HFF-Myc (cell line): ENCODE measurements at places on chromosomes 4 and X.

DNA sequence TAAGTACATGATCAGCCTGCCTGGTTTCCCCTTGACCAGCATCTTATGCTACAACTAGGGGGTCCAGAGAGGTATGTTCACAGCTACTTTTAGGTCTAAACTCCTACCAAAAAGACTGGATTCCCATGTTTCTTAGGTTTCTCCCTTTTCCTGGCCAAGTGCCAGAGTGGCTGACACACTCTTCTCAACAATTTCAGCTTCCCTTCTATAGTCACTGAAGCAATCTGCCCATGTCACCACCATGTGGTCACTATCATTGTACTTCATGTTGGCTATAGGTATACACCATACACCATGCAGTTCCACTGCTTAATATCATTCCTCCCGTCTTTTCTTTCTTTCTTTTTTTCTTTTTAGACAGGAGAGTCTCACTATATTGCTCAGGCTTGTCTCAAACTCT lies 66.9 kb downstream of the KLHL13 start:
- DNase-seq, result no peak

- no peak for DNase-seq
Measured at GRCh38 chrX:152177052-152177451, 38.7 kb upstream of the MAGEA10 start.

DNA sequence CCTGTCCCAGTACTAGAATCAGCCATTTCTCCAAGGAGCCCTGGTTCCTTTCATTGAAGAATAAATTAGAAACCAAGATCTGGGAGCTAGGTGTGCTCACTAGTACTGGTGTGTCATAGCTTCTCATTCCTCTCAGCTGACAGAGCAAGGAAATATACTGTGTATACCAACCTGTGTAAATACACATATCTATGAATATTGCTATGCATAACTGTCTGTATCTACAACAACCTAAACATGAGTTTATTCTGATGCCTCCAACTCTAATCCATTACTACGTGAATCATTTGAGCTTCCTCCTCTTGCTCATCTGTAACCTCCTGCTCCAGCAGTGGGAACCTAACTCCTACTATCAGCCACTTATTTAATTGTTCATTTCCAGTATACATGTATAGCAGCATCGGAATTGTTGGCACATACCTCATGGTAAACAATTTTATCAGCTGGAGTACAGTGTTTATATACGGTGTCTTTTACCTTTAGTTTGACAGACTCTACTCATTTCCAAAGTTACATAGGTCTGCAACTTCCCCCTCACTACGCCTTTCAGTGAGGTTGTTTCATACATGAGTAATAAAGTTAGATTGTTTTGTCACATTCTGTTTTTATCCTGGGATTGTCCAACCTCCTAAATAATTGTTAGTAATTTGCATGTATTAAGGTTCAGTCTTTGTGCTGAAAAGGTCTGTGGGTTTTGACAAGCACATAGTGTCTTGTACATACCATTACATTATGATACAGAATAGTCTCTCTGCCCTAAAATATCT lies 7.1 kb upstream of the SCRG1 start:
- no peak for DNase-seq

- DNase-seq, result no peak
Measured at GRCh38 chr4:118767109-118767508, 68.8 kb downstream of the SEC24D start.

- no peak for DNase-seq
Measured at GRCh38 chr4:145938618-145939440, at the start of gene ZNF827. TSS of gene ZNF827 (minus strand) at chr4:145938823. CDS start at chr4:145938407, 416 bp downstream.

DNA sequence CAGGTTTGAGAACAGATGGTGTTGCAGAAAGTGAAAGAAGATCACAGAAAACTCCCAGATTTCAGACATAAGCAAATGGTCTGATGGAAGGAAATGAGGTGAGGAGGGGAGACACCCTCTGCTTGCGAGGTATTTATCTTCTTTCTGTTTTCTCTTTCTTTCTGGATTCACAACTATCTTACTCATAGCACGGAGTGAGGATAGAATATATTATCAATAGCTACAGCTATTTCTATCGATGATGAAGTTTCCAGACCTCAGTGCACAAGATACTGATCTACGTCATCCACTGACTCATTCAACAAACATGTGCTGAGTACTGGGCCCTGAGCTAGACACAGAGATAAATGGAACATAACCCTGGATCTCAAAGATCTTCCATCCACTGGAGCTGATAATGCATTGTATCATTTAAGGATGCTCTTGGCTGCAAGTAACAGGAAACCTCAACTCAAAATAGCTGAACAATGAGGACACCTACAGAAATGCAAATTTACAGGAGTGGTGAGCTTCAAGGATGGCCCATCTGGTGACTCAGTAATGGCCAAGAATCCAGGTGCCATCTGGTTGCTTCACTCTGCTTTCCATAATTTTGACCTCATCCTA lies 21.2 kb downstream of the SLC2A9 start:
- no peak for DNase-seq

DNA sequence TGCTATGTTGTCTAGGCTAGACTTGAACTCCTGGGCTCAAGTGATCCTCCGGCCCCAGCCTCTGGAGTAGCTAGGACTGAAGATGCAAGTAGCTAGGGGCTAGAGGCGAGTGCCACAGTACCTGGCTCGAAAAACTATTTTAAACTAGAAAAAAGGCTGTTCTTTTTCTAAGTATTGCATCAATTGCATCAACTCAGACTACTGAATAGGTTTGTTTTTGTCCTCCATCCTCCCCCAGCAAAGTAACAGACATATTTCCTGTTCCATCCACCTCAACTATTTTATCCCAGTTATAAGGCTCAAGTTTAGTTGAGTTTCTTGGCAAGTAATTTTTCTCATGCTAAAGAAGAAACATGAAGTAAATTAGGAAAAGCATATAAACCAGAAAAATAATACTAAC lies 4.1 kb downstream of the SH3RF1 start:
- no peak for DNase-seq

DNA sequence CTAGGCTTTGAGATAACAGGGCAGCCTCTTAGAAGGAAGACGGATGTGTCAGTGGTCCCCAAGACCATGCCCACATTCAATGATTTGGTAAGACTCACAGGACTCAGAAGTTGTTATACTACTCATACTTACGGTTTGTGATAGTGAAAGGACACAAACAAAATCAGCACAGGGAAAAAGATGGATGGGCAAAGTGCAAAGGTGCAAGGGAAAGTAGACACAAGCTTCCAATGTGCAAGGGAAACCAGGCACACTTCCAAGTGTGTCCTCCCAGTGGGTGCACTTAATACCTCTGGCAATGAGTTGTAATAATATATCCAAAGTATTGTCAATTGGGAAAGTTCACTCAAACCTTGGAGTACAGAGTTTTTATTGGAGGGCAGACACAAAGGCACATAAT lies 53.8 kb upstream of the VCX start:
- no peak for DNase-seq

DNA sequence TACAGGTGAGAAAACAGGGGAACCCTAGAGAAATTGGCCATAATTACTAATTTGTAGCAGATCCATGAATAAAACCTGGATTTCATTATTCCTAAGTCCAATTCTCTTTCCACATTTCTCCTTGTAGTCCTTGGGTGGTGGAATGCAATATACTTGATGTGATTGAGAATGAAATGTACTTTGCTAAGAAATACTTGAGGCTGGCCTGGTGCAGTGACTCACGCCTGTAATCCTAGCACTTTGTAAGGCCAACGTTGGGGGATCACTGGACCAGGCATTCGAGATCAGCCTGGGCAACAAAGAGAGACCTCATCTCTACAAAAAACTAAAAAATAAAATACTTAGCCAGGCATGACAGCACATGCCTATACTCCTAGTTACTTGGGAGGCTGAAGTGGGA lies 15.9 kb downstream of the TMEM184C start:
- DNase-seq, result peak; percentile 38

- no peak for DNase-seq
Measured at GRCh38 chrX:7215842-7216241, 67.9 kb upstream of the PUDP start.

DNA sequence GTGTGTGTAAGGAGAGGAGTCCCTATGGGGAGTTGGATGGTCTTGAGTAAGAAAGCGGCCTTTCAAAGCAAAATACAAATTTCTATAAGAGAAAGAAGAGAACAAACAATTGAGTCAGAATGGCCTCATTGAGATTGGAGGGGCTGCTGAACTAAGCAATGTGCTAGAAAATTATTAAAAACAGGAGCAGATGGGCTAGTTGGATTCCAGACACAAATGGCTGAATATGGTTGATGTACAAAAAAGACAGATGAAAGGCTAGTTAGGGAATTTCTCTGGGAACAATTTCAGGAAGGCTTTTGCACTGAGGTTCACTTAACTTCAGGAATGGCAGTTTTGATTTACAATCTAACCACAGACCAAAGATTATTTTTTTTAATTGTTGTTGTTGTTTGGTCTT lies 1806.8 kb upstream of the TENM3 start:
- no peak for DNase-seq

GRCh38 chr4:1399508-1400190 lies 6.6 kb downstream of the NKX1-1 start:
- DNase-seq, result no peak

DNA sequence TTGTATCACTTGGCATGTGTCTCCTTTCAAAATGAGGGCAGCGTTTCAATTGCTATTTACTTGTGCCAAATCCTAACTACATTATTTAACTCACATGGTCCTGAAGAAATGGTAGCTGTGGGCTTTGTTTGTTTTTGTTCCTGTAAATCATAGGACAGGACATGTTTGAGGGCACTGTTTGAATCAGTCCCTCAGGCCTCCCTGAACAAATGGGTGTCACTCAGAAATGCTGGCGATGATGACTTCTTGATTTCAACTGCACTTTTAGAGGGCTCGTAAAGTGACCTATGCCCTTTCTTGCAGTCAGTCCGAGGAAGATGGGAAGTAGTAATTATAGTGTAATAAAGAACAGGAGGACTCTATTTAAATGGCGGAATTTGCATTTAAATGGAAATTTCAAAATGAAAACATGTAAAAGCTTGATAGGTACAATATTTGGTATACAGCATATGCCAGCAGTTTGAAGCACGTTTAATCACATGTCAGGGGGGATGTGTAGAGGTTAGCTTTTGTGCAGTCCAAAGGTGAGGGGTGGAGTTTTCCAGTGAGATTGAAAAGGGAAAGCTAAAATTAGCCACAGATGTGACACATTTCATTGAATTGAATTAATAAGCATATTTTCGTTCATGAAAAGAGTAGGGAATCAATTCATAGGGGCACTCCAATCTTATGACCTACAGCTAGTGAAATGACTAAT lies 1958.7 kb upstream of the IGFBP7 start:
- no peak for DNase-seq

DNA sequence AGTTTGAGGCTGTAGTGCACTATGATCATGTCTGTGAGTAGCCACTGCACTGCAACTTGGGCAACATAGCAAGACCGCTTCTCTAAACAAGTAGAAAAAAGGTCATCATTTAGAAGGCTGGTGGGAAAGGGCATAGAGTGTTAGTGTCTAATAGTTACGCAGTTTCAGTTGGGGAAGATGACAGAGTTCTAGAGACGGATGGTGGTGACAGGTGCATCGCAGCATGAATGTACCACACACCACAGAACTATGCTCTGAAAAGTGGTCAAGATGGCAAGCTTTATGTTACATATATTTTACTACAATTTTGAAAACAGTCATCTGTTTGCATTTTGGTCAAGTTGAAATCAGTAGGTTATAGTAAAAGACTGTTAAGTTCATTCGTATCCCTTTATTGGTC lies 23.7 kb upstream of the CLDN34 start:
- no peak for DNase-seq

- no peak for DNase-seq
Measured at GRCh38 chrX:96480081-96480480, 204.6 kb upstream of the DIAPH2 start.

- no peak for DNase-seq
Measured at GRCh38 chrX:105483011-105483410, 262.5 kb upstream of the TEX13A start.

GRCh38 chr4:47217291-47217690 lies 185.9 kb downstream of the GABRB1 start:
- no peak for DNase-seq

DNA sequence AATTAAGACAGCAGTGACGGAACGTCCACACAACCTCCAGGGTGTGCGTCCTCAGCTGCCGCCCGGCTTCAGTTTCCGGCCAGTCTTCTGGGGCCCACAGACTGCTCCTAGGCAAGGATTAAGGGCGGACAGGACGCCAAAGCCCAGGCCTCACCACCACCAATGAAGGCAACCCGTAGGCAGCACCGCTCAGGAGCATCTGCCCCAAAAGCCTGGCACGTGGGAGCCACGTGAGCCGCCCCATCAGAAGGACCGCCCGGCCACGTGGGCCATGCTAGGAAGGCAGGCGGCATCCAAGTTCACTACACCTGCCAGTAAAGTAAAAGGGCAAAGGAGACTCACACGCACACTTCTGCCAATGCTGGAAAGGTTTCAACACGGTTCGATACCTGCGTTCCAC lies 14.3 kb downstream of the FAM53A start:
- DNase-seq, result no peak

- no peak for DNase-seq
Measured at GRCh38 chr4:76209881-76210280, 3.7 kb downstream of the SCARB2 start.

DNA sequence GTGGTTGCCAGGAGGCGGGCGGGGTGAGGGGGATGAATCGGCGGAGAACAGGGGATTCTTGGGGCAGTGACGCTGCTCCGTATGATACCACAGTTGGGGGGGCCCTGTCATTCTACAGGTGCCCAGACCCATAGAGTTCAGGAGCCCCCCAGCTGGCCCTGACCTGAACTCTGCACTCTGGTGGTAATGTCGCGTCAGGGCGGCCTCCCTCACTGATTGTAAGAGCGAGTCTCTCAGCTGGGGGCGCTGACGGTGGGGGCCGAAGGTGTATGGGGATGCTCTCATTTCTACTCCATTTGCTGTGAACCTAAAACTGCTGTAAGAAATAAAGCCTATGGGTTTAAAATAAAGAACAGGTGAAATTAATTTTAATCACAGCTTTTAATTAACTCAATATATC lies 91.8 kb upstream of the PSAPL1 start:
- no peak for DNase-seq

GRCh38 chrX:31932769-31933168 lies 860.9 kb upstream of the FTHL17 start:
- DNase-seq, result no peak

GRCh38 chrX:11908371-11908770 lies 150.3 kb downstream of the MSL3 start:
- DNase-seq, result no peak

DNA sequence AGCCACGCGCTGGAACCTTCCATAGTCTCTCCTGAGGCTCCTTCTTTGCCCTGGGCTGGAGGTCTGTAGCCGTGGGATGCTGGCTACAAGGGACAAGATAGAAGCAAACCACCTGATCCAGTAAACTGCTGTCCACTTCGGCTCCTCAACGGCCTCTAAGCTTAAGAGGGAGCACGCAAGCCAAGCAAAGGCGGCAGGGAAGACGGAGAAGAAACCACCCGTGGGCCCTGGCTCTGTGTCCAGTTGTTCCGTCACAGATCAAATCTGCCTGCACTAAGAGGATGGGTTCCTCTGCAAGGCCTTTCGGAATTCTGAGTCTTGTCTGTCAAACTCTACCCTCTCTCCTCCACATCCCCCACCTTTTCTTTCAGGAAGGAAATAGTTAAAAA lies 401 bp upstream of the EDNRA start:
- DNase-seq, result no peak

- no peak for DNase-seq
Measured at GRCh38 chr4:77076889-77077635, 1.3 kb upstream of the CCNI start.
